ELF-1 (cell line): ENCODE measurements at places on chromosomes 4 and X.

GRCh38 chr4:53128706-53129357, 237.0 kb downstream of the SCFD2 start:
- no peak for DNase-seq

- DNase-seq: no peak
Observed at GRCh38 chr4:3416821-3417221, 24.9 kb upstream of the HGFAC start.

DNA sequence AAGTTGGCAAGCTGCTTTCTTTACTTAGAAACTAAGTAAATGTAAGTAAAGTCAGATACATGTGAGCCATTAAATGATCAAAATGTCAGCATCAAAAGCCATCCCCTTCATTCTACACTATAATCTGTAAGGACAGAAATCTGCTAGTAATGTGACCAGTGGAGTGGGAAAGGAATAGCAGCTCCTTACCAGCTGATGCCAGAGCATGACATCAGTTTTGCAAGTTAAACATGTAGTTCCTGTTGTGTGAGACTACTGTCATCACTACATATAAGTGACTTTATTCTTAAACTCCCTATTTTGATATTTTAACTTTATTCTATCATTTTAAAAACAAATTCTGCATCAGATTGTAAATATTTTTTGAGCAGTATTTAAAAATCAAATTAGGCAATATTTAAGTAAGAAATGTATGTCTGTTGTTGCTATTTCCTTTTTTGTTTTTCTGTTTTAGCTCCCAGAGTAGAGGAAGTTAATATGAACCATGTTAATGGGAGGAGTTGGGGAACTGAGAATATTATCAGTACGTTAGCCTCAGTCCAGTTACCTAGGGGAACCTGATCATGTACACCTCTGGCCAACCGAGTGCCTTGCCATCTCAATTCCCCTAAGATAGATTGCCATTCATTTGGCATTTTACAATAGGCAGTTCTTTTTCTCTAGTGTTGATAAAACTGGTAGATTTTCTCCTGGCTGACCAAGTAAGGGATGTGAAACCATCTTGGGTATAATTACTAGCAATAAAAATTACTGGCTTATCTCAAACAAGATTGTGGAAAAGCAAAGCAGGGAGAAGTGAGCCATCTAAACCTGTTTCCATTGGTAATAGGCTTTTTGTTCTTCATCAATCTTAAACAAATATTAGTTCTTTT, 34.7 kb downstream of the CCNI start:
- DNase-seq: no peak

GRCh38 chrX:41705680-41706374, 17.1 kb downstream of the GPR34 start:
- no peak for DNase-seq

DNA sequence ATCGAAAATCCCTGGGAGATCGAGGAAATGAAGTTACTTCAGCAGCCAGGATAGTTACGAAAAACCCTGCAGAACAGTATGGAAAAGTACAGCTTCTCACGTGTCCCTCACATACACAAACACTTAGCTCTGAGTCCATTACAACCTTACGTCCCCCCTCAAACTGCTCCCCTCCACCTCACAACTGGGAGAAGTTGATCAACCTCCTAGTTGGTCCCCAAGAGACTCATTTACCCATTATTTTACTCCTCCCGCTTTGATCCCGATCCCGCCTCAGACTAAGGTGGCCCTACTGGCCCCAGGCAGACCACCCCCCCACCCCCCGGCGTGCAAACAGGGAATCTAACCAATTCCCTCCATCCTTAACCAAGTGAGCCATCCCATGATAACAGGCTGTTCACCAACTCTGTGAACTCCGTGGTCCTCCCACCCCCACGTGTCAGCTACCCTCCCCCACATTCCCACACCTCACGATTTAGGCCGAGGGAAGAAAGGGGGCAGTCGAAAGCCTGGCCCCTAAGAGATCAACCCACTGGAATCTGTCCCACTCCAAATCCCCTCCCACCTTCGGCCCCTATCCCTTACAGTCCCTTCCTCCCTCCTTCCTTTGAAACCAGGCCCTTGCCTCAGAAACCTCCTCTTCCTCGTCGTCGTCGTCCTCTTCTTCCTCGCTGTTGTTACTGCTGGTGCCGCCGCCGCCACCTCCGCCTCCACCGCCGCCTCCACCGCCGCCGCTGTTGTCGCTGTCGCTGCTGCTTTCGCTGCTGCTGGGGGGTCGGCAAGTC, 755 bp downstream of the ANKRD17 start:
- DNase-seq: peak; percentile 65

DNA sequence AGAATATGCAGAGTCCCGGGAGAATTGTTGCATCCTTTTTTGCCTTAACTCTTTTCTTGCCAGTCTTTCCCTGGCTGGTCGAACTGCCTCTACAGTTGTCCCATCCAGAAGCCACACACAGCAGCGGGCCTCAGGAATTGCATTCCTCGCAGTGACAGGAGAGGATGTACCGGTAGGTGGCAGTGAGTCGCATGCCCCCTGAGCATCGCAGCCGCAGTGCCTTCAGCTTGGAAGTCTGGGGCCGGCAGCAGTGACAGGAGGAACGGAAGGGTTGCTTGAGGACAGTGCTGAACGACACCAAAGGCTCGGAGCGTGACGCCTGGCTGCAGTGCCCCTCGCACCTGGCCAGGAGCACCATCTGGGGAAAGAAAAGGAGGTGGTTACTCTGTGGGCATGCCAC, 23.5 kb downstream of the NDP start:
- DNase-seq: peak; percentile 86

- DNase-seq: no peak
Observed at GRCh38 chr4:184479516-184479950, 5.2 kb upstream of the IRF2 start.

DNA sequence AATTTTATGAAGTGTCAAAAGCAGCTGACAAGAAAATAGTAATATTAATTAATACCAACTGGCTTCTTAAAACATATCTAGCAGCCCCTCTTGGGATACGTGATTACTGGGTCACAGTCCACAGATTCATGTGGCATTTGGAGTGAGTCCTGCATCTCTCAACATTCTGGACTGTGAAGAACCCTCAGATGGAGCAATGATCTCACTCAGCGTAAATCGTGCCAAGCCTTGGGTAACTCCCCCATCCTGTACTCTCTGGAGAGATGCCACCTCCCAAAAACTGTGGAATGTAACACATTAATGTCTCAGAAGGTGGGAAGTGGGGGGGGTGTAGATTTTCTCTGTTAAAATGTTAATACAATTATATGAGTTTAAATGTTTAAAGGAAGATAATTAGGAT, 118.2 kb upstream of the IQCM start:
- no peak for DNase-seq

- no peak for DNase-seq
Observed at GRCh38 chr4:78706302-78706701, 69.8 kb upstream of the BMP2K start.

GRCh38 chr4:21012851-21013331, 312.6 kb downstream of the PACRGL start:
- no peak for DNase-seq

GRCh38 chrX:20527041-20527440, 260.3 kb upstream of the RPS6KA3 start:
- no peak for DNase-seq

GRCh38 chrX:114152130-114152529, 431.8 kb upstream of the HTR2C start:
- DNase-seq: no peak

DNA sequence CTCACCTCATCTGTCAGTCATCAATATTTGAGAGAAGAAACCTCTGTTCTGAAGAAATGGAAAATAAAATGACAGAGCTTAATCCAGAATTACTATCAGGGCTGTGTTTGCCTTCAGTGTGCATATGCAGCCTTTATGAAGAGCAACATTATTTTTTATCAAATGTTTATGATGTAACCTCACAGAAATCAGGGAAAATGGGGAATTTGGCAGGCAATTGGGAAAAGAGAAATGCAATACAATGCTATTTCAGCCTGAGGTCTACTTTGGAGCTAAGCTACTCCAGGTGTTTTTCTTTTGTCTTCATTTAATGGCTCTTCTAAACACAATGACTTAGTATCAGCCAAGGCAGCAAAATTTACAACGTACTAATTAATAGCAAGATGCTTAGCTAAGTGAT, 241.1 kb upstream of the TET2 start:
- no peak for DNase-seq

GRCh38 chr4:156941940-156942548, 29.6 kb downstream of the PDGFC start:
- peak; percentile 66 for DNase-seq

- DNase-seq: peak; percentile 73
Observed at GRCh38 chrX:53048169-53049126, at the start of gene GPR173. Gene GPR173 (plus strand): TSS chrX:53048789. CDS start chrX:53076622, 27,833 bp downstream.

GRCh38 chrX:78329486-78329885, 2.1 kb upstream of the CYSLTR1 start:
- DNase-seq: no peak

DNA sequence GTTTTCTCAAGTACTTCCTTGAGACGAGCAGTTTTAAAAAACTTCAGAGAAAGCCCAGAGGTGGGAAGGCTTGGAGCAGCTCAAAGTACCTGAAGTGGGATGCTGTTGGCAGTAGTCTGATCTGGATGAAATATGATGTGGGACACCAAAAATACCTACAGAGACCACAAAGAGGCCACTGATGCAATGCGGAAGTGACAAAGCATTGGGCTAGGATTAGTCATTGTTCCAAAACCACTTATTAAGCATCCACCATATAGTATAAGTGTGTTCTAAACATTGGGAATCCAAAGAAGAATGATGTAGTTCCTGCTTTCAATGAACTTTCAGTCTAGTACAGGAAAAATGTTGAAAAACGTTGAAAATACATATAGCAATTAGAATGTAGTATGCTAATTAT, 386.1 kb upstream of the CNKSR2 start:
- no peak for DNase-seq

GRCh38 chr4:8120501-8120900, 38.1 kb downstream of the ABLIM2 start:
- DNase-seq: no peak
